ENCODE measurements at places on chromosomes 16 and 17. TPM values are rescaled to one million over a fixed set of nuclear protein-coding genes. Genes with fewer than 3 reads are reported as not detected.

NEUROD2 gene
- not detected for total RNA-seq

GRCh38 chr17:67576471-67577115 lies 141.1 kb upstream of the NOL11 start:
- DNase-seq: no peak

- no peak for DNase-seq
These were observed at the start of gene NT5M for GRCh38 chr17:17303010-17303846. Gene NT5M, plus strand, starts transcription at chr17:17303373. Its CDS starts 178 bp downstream, at chr17:17303551.

GRCh38 chr16:53668869-53669268 lies 34.8 kb downstream of the RPGRIP1L start:
- DNase-seq: no peak

DNA sequence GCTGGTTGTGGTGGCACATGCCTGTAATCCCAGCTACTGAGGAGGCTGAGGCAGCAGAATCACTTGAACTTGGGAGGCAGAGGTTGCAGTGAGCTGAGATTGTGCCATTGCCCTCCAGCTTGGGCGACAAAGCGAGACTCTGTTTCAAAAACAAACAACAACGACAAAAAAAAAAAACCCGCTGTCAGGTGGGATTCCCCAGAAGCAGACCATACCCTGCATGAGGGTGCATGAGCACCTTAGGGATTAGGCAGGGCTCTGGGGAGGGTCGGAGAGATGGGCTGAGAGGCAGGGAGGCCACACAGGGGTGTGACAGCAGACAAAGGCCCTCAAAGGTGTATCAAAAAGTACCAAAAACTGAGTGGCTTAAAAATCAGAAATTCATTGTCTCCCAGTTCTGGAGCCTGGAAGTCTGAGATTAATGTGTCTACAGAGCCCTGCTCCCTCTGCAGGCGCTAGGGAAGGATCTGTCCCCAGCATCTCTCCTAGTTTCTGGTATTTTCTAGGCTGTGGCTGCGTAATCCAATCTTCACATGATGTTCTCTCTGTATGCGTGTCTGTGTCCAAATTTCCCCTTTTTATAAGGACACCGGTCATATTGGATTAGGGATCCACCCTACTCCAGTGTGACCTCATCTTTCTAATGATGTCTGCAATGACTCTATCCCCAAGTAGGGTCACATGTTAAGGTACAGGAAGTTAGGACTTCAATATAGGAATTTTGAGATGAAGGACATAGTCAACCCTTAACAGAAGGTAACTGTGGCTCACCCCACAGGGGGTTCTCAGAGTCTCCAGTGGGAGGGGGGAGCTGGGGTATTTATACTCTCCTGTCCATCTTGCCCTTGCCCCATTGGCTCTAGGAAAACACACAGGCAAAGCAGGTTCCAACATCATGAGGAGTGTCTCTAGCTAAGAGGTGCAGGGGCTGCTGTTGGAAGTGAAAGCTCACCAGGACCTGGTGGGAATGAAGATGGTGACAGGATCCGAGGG lies 13.6 kb upstream of the TVP23A start:
- DNase-seq: no peak

DNA sequence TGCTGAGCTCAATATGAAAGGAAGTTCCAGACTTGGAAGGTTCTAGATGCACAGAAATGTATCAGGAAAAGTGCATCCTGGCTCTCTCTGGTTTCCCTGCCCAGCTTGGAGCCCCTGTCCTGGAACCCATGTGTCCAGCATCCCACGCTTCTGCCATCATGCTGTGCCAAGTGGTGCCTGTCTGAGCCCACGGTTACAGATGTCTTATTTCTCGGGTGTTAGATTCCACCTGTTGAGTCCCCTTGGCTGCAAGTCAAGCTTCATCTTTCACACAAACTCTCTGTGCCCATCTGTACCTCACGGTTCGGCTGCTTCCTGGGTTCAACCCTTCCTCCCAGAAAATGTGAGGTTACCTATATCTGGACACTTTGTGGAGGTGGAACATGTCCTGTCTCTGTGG lies 22.5 kb downstream of the OR1D5 start:
- DNase-seq: no peak
